ENCODE measurements at places on chromosomes 6 and 20.

GRCh38 chr6:16947375-16948015 is 154.4 kb upstream of the STMND1 start:
- peak; percentile 98 for DNase-seq

DNA sequence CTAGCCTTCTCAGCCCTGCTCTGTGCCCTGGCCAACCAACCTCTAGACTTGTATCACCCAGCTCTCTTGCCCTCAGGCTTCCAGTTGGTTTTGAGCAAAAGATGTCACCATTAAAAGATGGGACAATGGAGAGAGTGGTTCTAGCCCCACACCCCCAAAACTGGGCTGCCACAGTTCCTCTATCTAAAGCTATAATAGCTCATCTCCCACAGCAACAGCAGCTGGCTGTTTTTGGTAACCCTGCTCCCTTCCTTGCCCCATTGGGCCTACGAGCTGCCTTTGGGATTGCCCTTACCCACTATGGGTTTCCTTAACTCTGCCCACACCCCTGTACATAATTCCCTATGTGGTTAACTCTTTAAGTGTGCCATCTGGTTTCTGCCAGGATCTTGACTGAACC is 7.6 kb upstream of the SRSF3 start:
- DNase-seq, result no peak

- DNase-seq, result no peak
These were observed 4.9 kb downstream of the ARFRP1 start for GRCh38 chr20:63702751-63703470.

DNA sequence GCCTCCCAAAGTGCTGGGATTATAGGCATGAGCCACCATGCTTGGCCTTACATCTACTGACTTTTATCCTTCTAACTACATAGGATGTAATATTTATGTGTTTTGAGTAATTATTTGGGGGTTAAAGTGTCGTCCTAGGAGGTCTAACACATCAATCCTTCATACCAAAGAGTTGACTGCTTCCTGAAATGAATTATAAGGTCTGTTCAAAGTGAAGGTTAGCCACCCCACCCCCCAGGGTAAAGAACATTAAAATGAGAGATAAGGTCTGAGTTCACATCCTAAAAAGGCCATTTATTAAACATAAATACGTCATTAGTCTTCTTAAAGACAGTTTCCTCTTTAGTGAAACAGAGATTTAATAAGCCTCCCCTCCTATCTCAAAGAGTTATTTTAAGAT is 33.8 kb downstream of the TNFAIP3 start:
- DNase-seq, result no peak

DNA sequence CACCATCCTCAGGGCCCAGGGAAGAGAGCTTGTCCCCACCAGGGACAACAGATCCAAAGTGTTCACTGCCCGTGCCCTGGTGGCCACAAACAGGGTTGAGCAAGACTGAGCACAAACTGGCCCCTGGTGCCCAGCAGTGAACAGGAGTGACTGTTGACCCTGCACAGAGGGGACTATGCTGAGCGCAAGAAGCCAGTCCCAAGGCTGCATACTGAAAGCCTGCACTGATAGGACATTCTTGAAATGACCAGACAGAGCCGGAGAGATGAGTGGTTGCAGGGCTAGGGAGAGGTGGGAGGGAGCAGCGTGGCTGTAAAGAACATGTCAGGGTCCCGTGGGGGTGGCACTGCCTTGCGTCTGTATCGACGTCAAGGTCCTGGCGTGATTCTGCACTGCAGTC is 2.9 kb upstream of the FNDC11 start:
- DNase-seq, result no peak

DNA sequence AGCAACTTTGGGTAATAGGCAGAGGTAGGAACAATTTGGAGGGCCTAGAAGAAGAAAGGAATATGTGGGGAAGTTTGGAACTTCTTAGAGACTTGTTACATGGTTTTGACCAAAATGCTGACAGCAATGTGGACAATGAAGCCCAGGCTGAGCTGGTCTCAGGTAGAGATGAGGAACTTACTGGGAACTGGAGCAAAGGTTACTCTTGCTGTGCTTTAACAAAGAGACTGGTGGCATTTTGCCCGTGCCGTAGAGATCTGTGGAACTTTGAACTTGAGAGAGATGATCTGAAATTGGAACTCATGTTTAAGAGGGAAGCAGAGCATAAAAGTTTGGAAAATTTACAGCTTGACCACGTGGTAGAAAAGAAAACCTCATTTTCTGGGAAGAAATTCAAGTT is 28.3 kb upstream of the TMEM200A start:
- no peak for DNase-seq

GRCh38 chr20:16385462-16385861 is 187.8 kb downstream of the KIF16B start:
- DNase-seq, result no peak

- DNase-seq, result peak; percentile 20
These were observed 5.7 kb downstream of the QKI start for GRCh38 chr6:163420289-163420614.

DNA sequence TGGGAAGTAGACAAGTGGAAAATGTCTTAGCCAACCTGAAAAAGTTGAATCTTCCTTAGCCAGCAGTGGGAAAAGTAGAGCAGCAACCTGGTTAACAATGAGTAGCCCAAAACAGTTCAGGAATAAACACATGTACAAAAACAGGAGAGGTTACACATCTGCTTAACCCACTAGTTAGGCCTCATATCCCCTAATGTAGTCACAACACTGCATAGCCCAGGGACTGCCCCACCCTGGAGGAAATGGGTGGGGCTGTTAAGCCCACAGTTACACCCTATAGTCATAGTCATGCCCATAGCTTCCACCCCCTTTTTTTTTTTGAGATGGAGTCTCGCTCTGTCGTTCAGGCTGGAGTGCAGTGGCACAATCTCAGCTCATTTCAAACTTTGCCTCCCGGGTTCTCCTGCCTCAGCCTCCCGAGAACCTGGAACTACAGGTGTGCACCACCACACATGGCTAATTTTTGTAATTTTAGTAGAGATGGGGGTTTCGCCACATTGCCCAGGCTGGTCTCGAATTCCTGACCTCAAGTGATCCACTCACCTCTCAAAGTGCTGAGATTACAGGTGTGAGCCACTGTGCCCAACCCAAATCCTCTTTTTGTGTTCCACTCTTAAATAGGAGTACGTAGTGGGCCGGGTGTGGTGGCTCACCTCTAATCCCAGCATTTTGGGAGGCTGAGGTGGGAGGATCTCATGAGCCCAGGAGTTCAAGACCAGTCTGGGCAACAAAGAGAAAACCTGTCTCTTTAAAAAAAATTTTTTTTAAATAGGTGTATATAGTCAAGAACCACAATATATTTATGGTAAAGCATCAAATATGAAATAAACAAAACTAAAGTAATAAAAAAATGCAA is 24.5 kb downstream of the ILRUN start:
- peak; percentile 82 for DNase-seq

GRCh38 chr6:18209539-18210197 is 54.4 kb downstream of the KDM1B start:
- no peak for DNase-seq
